ENCODE measurements at places on chromosomes 4 and X.

DNA sequence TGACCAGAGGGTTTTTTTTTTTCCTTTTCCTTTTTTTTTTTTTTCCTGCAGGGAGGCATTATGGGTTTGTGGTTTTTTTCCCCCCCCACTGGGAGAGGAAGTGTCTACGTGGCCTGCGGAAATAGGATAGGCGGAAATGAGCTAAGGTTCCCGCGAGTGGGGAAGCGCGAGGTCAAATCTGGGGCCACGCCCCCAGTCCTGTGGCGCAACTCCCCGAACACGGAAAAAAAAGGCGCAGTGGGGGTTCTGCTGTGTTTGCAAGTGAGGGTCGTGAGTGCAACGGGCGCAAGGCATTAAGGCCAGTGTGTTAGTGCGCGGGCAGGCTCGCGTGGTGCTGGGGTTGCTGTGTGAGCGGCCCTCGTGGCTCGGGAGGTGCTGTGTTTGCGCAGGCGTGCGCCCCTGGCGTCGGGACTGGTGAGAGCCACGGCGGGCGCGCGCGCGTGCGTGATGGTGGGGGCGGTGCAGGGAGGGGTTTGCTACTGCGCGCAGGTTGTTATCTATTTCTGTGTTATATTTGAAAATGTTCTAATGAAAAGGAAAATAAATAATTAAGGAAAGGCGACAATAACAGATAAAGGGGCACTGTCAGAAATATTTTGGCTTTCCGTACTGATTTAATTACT, 685 bp upstream of the MORF4L2 start:
- peak; percentile 86 for DNase-seq

- no peak for DNase-seq
Observed at GRCh38 chr4:1115528-1116293, 2.3 kb upstream of the RNF212 start.

DNA sequence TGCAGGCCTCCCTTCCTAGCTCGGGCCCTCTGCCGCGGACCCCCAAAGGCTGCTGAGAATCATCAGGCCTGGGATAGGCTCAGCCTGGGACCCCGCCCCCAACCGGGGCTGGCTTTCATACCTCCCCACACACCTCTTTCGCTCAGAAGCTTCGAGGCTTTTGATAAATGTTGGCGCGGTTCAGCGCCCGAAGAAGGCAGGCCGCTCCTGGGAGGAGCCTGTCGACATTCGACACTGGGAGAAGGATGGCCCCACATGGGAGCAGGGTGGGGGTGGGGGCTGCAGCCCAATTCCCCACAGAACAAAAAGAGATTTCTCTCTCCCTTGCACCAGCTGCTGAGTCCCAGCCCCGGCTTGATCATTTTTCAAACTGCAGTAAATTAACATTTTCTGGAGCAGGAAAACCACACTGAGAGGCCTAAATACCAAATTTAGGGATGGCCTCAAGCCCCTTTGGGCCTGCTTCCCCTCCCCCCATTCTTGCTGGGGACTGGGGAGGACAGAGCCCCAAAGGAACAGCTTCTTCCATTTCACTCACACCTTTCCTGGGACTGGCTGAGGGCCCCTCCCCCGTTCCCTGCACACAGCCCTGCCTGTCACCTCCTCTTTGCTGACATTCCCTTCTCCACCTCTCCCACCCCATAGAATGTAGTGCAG, 112.9 kb upstream of the PJA1 start:
- no peak for DNase-seq

- DNase-seq: peak; percentile 81
Observed at GRCh38 chrX:149540131-149540620, 636 bp upstream of the EOLA1 start.

GRCh38 chr4:173246719-173247118, 78.1 kb downstream of the GALNT7 start:
- DNase-seq: no peak

DNA sequence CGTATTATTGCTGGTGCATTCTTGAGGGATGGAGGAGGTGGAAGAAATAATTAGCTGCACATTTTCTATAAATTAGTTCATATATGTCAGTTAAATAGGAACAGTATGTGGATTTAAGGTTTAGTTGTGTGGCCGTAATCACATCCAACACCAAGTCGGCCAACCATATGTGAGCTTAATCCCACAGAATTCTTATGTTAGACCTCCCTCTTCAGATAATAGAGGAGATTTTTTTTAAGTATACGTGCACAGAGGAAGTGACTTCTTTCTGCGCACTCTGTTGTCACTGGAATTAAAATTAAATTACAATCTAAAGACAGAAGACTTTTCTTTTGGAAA, 2.1 kb downstream of the SEPTIN11 start:
- no peak for DNase-seq

GRCh38 chr4:147644471-147644870, 27.3 kb downstream of the TMEM184C start:
- DNase-seq: no peak

DNA sequence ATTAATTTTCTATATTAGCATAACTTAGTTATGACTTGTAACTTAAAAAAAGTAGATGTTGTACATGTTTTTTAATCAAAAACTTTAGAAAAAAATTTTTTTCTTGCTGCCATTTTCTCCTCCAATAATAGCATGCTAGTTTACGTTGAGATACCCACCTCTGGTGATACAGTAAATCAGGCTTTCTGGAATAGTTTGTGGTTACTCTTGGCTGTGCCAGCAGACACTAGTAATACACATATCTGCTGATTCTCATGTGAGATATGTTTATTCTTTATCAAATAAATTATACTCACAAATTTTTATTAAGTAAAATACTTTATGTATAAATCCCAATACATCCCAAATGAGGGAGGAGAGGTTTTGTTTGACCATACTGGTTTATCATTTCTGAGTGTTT, 117.3 kb downstream of the KLHL8 start:
- no peak for DNase-seq

- DNase-seq: no peak
Observed at GRCh38 chrX:47226531-47227333, 6.1 kb upstream of the USP11 start.

DNA sequence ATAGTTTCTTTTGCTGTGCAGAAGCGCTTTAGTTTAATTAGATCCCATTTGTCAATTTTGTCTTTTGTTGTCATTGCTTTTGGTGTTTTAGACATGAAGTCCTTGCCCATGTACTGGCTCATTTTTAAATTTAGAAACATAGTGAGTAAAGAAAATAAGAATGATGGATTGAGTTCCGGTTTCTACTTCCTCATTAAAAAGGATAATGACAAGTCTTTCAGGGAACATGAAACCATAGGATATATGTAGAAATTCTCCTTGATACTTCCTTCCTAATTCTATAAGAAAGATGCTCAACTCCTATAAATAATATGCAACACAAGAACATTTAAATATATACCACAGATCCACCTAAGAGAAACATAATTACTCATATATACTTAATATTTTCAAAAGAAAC, 240.9 kb downstream of the BANK1 start:
- no peak for DNase-seq

DNA sequence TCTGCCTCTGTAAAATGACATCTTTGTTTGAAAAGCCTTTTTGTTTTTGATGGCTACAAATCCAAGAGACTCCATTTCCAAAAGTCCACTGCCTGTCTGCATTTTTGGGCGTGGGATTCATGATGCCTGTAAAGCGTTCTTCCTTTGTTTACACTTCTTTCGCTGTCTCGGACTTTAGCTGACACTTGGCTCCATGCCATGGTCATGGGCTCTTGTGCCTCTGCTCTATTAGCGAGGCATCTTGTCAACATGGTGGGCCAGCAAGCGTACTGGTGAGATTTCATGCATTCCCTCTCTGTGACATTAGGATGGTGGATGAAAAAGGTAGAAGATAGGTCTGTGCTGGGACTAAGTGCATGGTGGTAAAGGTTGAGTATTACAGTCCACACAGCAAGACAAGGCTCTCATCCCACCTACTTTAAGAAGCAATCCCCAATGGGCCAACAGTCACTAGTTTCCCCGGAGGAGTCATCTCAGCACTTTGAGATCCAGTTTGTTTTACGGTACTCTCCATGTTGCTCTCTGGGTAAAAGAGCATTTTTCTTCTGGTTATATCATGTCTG, 298.2 kb upstream of the KLF3 start:
- no peak for DNase-seq

DNA sequence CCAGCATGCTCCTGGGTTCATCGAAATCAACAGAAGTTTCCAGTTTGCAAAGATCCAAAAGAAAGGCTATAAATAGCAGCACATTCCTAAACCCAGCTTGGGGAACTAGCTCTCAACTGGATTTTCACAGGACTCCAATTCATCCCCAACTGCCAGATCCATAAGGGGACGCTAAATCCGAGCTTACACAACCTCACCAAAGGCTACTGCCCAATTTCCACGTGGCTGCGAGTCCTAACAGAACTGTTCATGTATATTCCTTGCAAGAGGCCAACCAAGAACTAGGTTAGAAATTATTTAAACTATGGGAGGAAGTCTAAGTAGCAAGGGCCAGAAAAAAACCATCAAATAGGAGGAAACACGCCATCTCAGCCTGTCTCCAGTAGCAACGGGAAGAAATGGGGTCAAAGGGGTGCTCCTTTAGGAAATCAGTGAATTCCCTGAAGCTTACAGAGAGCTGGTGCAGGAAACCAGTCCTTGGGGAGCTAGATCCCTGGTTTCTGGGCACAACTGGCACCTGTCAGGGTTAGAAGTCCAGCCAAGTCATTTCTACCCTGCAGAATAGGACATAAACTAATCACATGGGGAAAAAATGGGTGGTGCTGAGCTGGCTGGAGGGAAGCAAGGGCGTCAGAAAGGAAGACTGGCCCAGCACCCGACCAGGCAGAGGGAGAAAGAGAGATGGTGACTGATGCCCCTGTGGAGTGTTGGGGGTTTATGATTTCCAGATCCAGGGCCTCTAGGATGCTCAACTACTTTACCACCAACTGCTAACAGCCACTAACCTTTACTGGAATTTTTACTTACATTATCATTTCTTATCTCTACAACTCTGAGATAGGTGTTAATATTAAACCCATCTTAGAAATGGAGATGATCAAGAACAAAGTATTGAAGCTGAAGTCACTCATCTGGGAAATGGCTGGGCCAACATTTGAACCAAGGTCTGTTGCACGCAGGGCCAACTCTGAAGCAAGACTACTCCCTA, 20.5 kb downstream of the RELL1 start:
- DNase-seq: no peak

- DNase-seq: no peak
Observed at GRCh38 chrX:42783451-42783850, 5.5 kb upstream of the PPP1R2C start.

DNA sequence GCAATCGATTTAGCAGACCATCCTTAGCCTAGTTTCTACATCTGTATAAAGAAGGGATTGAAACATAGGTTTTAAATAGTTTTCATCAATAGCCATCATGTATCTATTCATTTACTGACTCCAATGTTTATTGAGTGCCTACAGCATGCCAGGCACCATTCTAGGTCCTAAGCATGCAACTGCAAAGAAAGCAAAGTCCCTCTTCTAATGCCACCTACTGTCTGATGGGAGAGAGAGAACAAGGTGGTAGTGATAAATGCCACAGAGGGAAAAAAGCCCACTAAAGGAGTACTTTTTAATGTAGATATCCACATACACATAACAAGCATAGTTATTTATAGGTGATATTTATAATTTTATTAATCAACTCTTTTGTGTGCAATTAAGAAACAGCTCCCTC, 67.6 kb upstream of the PPARGC1A start:
- DNase-seq: no peak

DNA sequence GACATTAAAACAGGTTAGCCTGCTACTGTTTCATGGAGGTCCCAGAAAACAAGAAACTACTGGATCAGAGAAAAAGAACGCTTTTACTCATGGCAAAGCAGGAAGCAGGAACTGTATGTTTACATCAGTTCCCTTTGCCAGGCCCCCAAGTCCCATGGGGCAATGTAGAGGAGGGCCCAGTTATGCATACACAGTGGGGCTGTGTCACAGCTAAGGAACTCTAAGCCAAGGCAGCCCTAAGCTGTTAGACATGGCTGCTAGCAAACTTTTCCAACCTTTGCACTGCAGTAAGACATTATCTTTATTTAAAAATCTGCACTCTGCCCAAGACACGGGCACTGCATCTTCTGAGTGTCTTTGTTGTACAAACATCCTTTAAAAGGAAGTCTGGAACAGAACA, 975.8 kb downstream of the C4orf33 start:
- DNase-seq: no peak

DNA sequence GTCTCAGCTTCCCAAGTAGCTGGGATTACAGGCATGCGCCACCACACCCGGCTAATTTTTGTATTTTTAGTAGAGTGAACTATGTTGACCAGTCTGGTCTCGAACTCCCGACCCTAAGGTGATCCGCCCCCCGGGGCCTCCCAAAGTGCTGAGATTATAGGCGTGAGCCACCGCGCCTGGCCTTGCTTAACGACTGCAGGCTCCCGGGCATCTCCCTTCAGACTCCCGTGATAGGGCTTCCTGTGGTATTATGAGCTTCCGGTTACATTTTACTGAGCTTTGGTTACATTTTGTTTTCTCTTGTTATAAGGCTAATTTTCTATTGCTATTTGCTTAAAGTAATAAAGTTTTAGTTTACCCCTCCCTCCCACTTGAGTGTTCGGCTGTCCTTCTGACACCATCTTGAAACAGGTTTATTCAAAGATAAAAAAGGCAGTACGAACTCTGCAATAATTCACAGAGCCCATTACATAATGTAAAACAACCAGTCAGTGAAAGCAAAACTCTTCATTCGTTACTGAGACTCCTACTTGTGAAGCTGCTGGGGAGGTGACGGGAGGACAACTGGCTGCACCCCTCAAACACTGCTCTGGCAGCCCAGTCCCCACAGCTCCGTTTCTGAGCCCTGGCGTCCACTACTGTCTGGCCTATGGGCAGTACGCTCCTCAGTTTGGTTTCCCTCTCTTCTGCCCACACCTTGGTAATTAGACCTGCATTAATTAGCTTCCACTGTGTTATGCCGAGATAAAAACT, 795.7 kb upstream of the SLIT2 start:
- no peak for DNase-seq

DNA sequence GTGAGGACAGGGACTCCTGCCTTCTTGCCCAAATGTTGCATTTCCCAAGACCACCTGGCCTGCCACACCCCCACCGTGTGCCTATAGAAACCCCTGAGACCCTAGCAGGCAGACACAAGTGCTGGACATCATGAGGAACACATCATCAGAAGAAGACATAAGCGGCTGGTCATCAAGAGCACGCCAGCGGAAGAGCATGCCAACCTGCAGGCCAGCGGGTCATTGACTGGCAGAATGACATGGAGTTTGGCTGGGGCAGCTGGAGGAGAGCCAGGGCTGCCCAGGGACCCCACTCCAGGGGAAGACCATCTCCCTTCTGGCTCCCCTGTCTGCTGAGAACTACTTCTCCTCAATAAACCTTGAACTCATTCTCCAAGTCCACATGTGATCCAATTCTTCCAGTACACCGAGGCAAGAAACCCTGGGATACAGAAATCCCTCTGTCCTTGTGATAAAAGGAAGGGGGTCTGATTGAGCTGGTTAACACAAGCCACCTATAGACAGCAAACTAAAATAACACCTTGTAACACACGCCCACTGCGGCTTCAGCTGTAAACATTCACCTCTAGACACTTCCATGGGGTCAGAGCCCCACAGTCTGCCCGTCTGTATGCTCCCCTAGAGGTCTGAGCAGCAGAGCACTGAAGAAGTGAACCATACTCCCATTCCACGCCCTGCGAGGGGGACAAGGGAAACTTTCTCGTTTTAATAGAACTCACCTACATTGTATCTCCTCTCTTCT, 164.8 kb upstream of the EMCN start:
- no peak for DNase-seq

- no peak for DNase-seq
Observed at GRCh38 chr4:102439812-102440211, 61.3 kb upstream of the NFKB1 start.

- peak; percentile 80 for DNase-seq
Observed at GRCh38 chrX:15988661-15989603, 134.3 kb upstream of the AP1S2 start.

- DNase-seq: no peak
Observed at GRCh38 chrX:31132821-31133241, 61.0 kb upstream of the FTHL17 start.

- peak; percentile 97 for DNase-seq
Observed at GRCh38 chr4:2798399-2799223, 5.7 kb downstream of the SH3BP2 start.
